ENCODE measurements at places on chromosomes 16 and 17.
A peak's percentile ranks its signal among the peaks of the same experiment; 100 is the strongest.

DNA sequence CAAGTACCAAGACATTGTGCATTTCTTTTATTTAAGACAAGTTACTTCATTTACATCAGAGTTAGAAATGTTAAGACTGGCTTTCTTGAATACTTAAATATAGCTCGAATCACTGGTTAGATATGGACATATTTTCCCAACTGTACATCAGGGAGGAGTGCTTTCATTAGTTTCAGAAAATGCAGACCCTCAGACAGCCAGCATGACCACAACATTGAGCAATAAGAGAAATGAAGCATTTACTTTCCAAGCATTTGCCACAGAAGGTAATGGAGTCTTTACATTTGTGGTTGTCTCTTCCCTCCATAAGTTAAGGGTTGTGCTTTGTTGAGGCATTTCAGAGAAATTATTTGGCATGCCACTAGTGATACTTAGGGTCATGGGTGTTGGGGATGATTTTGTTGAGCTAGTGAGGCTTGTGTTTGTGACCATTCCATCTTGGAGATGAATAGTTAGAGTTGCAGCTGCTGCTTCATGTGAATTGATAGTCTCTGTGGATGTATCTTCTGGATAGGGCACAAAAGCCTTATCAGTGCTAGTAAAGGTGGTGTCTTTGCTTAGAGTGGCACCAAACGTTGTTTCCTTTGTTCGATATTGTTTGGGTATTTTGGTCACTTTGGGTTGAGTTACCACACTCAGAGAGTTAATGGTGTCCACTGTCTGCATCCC, 2.1 kb downstream of the OMG start:
- no peak for DNase-seq

GRCh38 chr17:48459070-48459844, 29.2 kb upstream of the SKAP1 start:
- peak; percentile 33 for DNase-seq

GRCh38 chr17:76138896-76139752, 1.9 kb downstream of the FOXJ1 start:
- no peak for DNase-seq

DNA sequence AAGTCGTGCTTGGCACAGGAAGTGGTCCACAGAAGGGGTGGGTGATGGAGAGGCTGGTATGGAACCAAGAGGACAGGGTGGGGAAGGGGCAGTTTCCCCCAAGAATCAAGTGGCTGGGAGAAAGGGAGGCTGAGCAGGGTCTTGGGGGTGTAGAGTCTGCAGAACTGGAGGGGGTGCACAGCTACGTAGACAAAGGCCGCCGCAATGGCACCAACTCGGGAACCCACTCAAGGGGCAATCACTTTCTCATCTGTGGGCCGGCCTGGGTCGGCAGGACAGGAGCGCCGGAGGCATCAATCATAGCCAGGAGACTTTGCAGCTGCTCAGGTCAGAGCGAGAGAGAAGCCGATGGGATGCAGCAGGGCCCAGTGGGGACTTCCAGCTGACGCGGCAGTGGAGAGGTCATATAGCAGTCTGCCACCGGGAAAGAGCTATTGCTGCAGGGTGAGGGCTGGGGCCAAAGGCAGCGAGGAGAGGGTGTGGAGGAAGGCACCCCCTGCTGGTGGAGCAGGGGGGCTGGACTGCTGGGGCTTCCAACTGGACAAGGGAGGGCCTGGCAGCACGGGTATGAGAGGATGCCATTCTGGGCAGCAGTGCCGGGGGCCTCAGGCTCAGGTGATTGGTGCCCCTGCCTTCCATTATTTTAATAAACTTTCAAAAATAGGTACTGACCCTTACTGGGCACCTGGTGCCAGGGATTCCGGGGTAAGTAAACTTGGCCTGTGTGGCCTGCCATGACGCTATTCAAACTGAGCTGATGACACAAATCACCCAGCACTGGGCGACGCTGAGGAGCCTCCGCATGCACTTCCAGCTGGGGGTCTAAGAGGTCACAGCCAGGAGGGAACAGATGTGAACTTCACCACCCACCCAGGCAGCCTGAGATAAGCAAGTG, 52.5 kb upstream of the MTSS2 start:
- DNase-seq: peak; percentile 51

GRCh38 chr16:76681296-76681695, 404.1 kb downstream of the CNTNAP4 start:
- DNase-seq: no peak

DNA sequence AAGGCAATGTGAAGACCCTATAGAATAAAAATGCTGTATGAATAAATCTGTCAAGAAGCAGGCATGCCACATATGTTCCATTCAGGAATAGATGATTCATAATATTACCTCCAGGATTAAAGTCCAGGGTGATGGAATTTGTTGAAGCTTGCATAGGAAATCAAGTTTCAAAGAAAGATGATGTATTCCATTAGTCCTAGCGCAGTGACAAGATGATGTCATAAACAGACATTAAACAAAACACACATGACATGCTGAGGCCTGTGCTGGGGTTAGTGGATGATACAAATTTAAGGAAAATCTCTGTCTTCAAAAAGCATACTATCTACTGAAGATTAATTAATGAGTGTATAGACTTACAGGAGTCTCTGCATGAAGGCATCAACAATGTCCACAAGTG, 1025.2 kb downstream of the CDH11 start:
- DNase-seq: no peak

DNA sequence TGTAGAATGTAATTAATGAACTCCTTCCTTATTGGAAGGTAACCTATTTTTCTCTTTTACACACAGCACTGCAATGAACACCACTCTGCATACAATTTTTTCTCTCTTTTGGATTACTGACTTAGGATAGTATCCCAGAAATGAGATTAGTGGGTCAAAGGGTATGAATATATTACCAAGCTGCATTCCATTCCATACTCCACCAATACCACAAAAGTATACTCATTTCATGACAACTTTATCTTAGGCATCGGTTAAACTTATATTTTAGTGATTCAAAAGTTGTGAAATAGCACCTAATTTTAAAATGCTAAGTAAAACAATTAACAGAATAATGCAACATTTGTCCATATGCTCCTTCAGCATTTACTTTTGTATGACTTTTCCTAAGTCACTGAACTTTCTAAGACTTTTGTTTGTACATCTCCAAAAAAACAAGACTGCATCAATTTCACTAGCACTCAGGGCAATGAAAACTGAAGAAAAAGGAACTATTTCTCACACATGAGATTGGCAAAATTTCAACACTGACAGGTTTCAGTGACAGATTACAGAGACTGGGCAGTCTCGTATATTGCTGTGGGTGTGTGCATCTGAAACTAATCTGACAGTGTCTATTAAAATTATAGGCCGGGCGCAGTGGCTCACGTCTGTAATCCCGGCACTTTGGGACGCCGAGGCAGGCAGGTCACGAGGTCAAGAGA, 32.1 kb downstream of the HELZ start:
- no peak for DNase-seq

- DNase-seq: no peak
Observed at GRCh38 chr17:20982589-20983358, 60.0 kb downstream of the USP22 start.

DNA sequence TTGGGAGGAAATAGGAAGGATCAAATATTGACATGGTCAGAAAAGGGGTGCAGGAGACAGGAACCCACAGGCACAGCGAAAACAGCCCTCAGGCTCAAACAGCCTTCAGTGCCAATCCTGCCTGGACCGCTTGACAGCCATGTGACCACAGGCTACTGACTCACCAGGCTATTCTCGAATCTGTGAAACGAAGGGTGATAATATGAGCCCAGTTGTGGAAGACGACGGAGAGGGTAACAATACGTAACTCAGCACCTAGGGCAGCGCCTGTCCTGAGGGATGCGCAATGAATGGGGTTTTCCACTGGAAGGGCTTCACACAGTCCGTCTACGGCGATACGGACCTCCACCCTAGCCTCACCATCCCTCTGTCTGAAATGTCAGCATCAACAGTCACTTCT, 117.3 kb upstream of the RCVRN start:
- DNase-seq: no peak

DNA sequence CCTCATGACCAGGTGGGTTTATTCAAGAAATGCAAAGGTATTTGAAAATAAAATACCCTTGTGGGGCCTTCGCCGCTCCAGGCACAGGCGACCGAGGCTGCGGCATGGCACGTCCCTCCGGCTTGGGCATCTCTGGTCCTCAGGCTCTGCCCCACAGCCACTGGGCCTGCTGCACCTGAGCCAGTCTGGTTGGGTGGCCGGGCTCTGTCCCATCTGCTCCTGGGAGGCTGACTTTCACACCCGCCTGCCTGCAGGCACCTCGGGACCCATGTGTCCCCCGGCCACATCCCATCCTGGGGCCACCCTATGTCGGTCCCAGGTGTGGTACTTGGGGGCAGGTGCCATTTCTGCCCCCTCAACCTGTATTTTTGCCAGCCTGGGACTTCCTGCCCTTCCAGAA, 20.9 kb downstream of the OSBPL7 start:
- no peak for DNase-seq

GRCh38 chr17:29616300-29617048, 6.2 kb downstream of the CORO6 start:
- no peak for DNase-seq

GRCh38 chr16:66605979-66606751, 1.7 kb downstream of the CMTM3 start:
- no peak for DNase-seq

- no peak for DNase-seq
Observed at GRCh38 chr17:50499721-50500120, 8.5 kb upstream of the MYCBPAP start.

- no peak for DNase-seq
Observed at GRCh38 chr16:88499292-88499691, 46.2 kb downstream of the ZFPM1 start.

DNA sequence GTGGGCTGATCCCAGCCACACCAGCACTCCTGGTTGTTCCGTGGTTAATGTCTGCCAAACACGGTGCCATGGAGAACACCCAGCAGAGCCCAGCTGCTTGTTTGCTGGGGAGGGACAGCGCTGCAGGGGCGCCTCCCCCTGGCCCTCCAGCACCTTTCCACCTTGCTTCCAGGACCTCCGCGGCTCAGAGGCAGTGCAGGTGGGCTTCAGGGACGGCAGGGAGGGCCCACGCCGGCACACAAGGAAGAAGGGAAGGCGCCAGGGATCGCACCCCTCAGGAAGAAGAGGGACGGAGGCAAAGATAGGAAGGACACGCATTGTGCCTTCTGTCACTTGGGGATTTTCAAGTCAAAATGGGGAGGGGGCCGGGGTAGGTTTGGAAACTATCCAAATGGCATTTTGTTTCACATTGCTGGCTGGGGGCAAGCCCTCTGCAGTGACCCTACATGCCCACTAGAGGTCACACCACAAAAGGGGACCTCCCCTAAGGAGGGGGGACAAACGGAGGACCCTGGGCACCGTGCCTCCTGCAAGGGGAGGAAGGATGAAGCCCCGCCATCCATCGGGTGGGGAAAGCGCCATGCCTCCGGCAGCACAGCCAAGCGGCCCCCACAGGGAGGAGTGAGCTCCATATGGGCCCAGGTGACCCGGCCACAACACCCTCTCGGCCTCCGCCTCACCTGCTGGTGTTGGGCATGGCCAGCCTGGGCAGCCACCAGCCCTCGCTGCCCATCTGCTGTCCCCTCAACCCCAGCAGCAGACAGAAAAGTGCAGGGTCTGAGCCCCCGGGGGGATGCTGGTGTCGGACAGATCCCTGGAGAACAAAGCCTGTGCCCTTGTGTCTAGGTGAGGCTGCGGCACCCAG, 7.5 kb upstream of the C16orf95 start:
- peak; percentile 40 for DNase-seq

DNA sequence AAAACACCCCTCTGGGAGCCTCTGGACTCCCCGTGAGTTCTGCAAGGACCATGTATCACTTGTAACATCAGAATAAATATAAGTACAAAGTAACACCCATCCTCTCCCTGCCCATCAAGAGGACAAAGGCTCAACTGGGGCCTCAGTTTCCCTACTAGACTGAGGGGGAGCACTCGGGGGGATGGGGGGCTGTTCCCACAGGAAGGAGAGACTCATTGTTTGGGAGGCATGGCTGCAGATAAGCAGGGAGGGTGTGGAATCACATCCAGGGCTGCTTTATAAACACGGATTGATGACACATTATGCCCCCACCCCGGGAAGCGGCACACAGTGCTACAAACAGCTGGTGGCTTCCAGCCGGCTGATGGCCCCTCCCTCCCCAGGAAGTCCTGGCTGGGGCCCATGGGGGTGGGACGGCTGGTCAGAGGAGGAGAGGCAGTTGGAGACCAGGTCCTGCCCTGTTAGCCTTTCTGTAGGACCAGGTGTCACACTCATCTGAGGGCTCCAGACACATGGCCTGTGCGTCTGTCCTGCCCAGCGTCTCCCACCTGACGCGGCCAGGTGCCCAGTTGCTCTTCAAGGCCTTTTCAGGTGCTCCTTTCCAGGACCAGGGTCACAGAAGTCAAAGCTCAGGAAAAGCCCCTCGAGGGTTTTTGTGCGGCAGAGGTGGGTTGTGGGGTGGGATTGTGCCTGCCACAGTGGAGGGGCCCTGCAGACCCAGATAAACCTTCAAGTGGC, 1.3 kb upstream of the MPG start:
- peak; percentile 26 for DNase-seq

DNA sequence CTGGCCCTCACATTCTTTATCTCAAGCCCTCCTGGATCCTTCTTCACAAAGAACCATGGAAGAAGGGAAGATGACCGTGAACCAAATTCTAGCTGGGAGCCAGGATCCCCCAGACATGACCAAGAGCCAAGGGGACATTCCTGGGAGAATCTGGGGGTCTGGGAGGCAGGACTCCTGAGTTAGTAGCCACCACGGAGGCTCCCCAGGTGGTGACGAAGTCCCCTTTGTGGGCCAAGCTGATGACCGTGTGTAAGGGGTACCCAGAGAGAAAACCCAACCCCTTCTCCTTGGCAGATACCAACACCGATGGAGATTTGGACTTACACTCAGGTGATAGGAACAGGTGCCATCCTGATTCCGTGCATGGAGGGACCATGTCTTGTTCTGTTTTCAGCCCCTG, 6.8 kb upstream of the GFAP start:
- no peak for DNase-seq

- no peak for DNase-seq
Observed at GRCh38 chr17:11332706-11333105, 91.7 kb downstream of the SHISA6 start.

DNA sequence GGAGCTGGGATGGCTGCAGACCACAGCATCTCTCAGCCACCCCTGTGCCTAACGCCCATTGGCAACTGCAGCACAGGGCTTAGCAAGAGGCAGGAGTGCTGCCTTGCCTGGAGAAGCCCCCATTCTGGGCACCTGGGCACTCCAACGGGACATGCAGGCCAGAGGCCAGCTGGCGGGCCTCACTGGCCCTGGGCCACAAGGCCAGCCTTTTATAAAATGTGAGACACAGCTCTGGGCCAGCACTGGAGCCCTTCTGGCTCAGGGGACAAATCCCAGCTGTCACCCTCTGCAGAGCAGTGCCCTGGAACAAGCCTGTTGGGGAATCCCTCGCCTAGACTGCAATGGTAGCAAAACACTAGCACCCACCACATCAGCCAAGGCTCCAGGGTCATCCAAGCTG, 171.8 kb downstream of the WSCD1 start:
- DNase-seq: no peak

Data from activated CD4-positive, alpha-beta memory T cell treated with anti-CD3 and anti-CD28 coated beads, Interleukin-2, amount 10 ng/mL, durations not matched to agents 7 days and 5 days (primary cell).